Hippocampal formation (tissue), 2 donors: ENCODE measurements at places on chromosomes 12 and 14.

DNA sequence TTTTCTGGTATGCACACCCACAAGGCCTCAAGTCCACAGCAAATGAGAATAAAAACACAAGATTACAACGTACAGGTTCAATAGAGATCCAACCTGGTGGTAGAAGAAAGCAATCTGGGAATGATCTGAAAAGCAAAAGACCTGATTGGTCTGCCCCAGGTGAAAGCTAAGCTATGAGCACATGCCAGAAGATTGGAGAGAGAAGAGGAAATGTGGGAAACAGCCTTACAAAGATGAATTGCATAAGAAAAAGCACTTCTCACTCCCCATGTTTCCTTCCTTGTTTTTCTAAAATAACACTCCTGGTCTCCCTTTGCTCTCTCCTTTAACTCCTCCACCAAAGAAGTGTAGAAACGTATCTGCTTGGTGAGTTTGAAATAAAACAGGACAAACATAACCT lies 77.3 kb upstream of the ANO6 start:
- DNase-seq: no peak

GRCh38 chr14:23430723-23431085 lies 4.8 kb downstream of the MYH7 start:
- DNase-seq: peak; percentile 13

GRCh38 chr12:22276313-22276712 lies 58.2 kb downstream of the ST8SIA1 start:
- no peak for DNase-seq

DNA sequence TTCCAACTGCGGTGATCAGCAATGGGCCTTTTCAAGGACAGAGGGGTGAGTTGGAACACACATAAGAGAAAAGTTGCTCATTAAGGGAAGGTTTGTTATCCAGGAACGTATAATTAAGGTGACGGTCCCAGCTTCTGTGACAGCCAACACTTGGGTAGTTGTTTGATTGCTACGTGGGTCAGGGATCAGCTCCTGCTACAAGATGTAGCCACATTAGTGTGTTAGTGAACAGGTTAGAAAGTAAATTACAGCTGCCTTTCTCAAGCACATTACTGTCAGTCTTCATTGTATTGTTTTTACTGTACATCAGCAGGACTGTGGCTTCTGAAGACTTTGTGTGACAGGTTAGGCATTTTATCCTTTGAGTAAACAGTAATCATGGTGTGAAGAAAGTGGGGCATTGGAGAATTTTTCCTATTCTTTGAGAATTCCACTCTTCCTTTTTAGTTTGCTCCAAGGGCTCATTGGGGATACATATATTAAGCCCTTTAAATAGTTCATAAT lies 230.5 kb downstream of the EGLN3 start:
- no peak for DNase-seq

DNA sequence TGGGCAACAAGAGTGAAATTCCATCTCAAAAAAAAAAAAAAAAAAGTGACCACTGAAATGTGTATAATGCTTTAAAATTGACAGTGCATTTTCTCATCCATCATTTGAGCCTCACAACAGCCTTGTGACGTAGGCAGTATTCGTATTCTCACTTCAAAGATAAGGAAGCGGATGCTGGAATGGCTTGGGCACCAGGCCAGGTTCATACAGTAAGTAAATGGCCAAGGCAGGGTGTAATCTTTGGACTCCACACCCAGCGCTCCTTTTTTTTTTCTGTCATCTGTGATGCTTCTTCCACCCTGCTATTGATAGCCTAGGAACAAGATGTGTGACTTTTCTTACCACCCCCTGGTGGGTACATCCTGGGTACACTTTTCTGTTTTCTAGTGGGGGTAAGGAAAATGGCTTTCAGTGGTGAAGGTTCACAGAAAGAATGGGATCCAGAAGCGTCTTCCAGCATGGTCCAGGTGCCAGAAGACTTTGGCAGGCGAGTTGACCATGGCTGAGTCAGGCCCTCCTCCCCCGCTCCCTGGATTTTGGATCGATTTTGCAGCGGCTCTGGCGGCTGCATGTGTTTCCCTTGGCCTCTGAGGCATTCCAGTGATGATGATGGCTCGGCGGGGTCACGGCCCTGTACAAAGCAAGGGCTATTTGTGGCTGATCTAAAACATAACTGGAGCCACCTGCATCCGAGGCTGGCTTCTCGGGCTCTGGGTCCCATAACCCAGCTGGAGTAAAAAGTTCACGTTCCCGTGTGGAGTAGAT lies 110.6 kb downstream of the CACNA1C start:
- DNase-seq: no peak

DNA sequence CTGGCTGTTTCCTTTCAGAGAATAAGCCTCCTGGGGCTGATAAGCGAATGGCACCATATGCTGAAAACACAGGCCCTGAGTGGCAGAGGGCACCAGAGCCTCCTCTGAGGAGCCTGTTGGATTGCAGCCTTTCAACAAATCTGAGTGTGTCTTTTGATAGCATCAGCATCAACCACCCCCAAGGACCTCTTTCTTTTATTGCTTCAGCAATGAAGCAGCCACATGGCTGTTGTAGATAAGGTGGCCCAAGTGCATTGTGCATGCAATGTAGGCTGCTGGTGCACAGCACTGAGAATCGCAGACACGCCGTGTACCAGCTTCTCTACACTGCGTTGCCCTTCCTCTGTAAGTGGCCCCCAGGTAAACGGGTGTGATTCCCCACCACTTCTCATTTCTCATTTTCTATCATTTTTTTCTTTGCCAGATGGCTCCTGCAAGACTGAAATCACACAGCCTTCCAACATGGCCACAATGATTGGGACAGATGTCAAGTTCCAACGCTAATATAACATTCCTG lies 191.7 kb downstream of the DAD1 start:
- no peak for DNase-seq

GRCh38 chr12:73678335-73678734 lies 859.3 kb upstream of the ATXN7L3B start:
- DNase-seq: no peak

DNA sequence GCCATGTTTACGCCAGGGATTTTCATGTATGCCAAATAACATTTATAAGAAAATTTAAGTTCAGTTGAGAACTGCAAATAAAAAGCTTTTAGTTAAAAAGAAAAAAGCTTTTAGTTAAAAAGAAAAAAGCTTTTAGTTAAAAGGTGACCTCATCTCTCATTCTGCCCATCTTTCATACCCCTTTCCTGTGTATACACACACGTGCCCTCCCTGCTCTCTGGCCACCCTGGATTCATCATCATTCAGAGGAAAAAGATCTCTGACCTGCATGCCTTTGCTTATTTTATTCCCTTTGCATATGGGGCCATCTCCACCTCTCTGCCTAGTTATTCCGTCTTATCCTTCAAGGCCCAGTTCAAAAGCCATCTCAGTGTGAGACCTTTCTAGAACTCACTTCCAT lies 38.1 kb upstream of the CDK17 start:
- no peak for DNase-seq

DNA sequence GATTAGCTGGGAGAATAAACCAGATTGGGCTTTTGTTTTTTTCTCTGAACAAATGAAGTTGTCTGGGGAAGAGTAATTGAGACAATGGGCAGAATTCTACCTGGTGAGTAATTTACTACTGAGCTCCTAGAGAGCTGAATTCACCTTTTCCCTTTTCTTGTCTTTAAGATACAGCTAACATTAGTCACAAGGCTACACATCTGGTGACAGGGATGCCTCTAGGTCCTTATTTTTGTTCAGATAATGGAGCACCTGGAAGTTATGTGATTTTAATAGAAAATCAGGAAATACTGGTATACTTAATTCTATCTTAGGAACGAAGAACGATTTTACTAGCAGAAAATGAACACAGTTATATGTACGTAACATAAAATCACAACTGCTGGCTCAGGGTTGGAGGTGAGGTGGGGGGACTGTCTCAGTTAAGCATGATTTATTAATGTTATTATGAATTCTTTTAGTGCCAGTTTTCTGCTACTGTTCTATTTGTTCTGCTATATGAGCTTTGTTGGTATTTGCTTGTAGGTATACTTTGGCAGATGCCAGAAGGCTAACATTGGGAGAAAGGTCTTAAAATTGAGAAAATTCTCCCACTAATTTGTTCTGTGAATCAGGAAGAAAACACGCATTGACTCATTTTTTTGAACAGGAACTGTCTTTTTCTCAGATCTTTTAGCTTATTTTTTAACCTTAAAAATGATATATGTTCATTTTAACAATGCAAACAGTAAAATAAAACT lies 482.7 kb upstream of the RGS6 start:
- DNase-seq: no peak

DNA sequence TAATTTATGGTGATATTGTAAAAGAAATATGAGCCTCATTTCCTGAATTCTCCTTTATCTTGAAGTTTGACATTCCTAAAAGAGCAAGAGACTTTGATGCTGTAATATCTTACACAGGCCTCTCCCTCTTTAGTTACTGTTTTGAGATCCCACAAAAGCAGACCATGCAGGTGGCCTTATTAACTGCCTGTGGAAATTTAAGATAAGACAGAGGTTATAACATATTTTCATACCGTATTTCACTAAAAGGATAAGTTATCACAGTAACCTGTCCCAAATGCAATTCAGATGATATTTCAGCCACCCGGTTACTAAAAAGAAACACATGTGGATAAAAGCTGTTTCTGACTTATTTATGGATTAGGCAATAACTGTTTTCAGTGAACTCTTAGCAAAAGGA lies 150.1 kb downstream of the NAV3 start:
- DNase-seq: no peak

DNA sequence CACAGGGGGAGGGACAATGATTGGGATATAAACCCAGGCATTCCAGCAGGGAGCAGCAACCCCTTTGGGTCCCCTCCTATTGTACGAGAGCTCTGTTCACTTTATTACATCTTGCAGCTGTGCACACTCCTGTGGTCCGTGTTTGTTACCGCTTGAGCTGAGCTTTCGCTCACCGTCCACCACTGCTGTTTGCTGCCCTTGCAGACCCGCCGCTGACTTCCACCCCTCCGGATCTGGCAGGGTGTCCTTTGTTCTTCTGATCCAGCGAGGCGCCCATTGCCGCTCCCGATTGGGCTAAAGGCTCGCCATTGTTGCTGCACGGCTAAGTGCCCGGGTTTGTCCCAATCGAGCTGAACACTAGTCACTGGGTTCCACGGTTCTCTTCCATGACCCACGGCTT lies 64.1 kb downstream of the E2F7 start:
- no peak for DNase-seq

- DNase-seq: peak; percentile 64
These were observed 14.2 kb downstream of the SEL1L start for GRCh38 chr14:81519200-81520011.

DNA sequence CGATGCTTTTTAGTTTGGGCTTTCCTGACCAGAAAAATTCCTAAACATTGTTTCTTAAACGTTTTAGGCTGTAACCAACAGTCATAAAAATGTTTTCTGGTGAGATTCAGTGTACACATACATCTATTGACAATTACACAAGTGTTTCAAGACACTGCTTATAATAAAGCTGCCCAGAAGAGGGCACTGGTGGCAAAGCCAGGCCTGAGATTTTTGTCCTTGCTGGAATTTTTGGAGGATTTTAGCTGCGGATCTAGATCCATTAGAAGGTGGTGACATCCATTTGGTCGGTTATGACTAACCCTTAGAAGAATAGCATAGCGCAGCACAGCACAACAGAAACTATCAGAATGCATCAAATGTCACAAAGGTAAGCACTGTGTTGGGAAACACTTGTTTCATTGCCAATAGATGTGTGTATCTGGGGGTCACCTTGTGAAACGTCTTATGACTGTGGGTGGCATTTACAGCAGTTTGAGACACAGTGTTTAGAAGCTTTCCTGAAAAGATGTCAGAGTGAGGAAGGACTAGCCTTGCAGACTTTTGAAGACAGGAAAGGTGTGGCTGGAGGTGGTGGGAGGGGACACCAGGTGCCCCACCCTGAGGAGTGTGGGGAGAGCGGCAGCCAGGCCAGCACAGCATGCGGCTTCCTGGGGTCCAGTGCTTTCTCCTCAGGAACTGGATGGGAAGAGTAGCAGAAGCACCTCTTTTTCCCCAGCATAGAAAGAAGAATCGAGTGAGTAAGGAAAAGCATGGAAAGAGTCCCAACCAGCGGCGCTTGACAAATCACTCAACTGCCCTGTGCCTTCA lies 54.7 kb upstream of the FKBP4 start:
- DNase-seq: peak; percentile 9

- no peak for DNase-seq
These were observed 71.4 kb downstream of the AKAP6 start for GRCh38 chr14:32400480-32400879.

- DNase-seq: no peak
These were observed 15.5 kb upstream of the FKBP4 start for GRCh38 chr12:2779281-2779680.
